Heart left ventricle (tissue), 16 donors: ENCODE measurements at places on chromosomes 11 and 22. TPM values are rescaled to one million over a fixed set of nuclear protein-coding genes. Genes with fewer than 3 reads are reported as not detected.
A peak's percentile ranks its signal among the peaks of the same experiment; 100 is the strongest.

GRCh38 chr11:122697636-122698167 is 42.2 kb downstream of the UBASH3B start:
- DNase-seq = no peak

- no peak for DNase-seq
Observed at GRCh38 chr11:124669193-124669592, 4.3 kb downstream of the SIAE start.

Gene SELENOM
- polyA plus RNA-seq = 72.3 TPM

Gene PRR33
- polyA plus RNA-seq = 4.6 TPM

DNA sequence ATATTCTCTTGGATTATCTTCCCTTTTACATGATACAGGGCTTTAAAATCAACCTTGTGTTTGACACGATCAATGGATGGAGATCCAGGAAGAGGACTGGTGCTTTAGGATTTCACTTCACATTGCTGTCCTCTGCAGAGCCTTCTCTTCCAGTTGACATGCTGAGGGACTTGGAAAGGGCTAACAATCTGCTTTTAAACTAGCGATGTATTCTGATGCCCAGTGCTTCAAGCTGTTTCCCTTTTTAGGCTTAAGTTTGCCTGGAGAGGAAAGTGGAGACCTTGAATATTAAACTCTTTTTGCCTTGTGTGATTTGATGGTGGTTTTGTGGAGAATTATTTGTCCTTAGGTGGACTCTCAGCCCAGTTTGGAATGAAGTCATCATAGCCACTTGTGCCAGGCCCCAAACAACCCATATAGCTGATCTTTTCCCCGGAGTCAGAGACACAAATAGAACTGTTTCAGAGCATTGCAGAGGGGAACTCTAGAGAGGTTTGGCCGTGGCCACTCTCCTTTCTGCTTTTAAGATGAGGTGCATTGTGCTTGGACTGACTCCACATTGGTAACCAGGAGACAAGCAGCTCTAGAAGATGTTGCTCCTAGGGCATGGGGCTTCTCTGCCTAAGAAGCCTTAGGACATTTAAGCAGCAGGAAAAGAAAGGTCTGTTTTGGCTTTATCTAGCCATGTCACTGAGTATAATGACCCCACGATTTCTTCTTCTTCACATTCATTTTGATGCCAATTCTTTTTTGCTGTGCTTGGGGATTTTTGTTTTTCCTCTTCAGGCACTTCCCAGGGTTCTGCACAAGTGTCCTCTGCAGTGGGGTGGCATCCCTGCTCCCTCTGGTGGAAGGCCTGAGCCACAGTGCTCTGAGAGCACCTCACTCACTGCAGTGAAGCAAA is 152.8 kb downstream of the NCAM1 start:
- peak; percentile 52 for DNase-seq

Gene NEFH
- polyA plus RNA-seq = 0.10 TPM
